ENCODE measurements at places on chromosomes 16 and 17.

- DNase-seq: peak; percentile 3
Measured at GRCh38 chr17:7862692-7863437, 5.1 kb downstream of the CYB5D1 start.

DNA sequence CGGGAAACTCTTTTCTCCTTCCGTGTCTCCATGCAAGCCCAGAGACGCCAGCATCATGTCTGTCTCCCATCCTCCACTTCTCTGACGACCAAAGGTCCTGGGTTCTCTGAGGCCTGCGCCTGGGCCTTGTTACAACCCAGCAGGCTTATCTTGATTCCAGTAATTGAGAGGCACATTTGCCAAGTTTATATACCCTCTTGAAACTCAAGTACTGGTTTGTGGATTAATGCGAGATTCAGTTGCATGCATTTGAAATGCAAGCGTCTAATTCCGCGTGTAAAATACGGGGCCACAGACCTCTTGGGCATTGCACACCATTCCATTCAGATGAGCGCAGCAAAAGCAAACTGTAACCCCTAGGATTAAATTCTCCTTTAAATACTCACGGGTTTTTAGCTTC is 28.7 kb upstream of the CRISPLD2 start:
- no peak for DNase-seq

DNA sequence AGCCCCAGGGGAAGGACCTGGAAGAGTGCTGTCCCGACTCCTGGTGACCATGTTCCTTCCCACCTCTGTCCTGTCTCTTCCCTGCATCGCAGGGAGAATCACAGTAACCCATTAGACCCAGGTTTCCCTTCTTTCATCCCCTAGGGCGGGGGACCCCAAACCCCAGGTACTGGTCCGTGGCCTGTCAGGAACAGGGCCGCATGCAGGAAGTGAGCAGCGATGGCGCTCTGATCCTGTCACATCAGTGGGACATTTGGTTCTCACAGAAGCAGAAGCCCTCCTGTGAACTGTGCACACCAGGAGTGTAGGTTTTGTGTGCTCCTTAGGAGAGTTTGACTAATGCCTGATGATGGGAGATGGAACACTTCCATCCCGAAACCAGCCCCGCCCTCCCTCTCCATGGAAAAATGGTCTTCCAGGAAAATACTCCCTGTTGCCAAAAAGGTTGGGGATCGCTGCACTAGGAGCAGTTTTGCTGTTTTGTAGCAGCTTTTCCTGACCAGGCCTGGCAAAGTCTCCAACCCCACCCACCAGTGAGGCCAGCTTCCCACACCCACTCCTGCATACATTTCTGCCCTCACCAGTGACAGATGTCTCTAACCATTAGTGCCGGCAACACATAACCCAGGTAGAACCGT is 10.5 kb downstream of the MNT start:
- DNase-seq: no peak

DNA sequence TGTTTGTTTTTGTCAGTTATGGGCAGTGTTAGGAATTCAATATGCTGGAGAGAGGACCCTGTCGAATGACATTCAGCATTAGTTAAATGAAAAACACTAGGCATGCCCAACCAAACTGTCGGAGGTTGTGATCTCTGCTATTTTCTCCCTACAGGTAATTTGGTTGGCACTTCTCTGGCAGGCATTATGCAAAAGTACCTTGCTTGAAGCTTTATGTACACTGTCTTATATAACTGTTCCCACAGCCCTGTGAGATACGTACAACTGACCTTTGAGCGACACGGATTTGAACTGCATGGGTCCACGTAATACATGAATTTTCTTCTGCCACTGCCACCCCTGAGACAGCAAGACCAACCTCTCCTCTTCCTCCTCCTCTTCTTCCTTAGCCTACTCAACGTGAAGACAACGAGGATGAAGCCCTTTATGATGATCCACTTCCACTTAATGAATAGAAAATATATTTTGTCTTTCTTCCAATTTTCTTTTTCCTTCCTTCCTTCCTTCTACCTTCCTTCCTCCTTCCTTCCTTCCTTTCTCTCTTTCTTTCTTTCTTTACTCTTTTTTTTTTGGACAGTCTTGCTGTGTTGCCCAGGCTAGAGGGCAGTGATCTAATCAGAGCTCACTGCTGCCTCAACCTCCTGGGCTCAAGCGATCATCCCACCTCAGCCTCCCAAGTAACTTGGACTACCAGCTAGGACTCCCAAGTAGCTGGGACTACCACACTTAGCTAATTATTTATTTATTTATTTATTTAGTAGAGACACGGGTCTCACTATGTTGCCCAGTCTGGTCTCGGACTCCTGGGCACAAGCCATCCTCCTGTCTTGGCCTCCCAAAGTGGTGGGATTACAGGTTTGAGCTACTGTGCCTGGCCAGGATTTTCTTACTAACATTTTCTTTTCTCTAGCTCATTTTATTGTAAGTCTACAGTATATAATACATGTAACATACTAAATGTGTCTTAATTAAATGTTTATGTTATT is 77.3 kb downstream of the WIPI1 start:
- no peak for DNase-seq

GRCh38 chr17:65496801-65497200 is 64.6 kb downstream of the AXIN2 start:
- DNase-seq: no peak

GRCh38 chr17:40996829-40997228 is 2.9 kb upstream of the KRTAP3-3 start:
- no peak for DNase-seq

GRCh38 chr17:36535669-36536081 is 888 bp downstream of the PIGW start:
- no peak for DNase-seq

GRCh38 chr17:11121341-11121985 is 119.5 kb upstream of the SHISA6 start:
- DNase-seq: no peak

DNA sequence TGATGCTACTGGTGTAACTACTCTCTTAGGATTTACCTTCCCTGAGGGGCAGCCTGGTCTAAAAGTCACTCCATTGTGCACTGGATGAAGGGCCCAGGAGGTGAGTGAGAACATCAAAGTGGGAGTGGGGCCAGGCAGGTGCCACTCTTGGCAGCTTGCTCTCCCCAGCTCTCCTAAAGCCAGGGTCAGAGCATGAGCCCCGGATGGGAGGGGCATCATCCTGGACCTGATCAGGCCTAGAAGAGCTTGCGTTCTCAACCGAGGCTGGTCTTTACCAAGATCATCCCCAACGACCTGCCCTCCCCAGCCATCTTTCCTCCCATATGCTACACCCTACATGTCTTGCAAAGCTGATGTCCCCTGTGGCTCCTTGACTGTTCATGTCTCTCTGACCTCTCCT is 87.1 kb downstream of the AIPL1 start:
- DNase-seq: no peak

DNA sequence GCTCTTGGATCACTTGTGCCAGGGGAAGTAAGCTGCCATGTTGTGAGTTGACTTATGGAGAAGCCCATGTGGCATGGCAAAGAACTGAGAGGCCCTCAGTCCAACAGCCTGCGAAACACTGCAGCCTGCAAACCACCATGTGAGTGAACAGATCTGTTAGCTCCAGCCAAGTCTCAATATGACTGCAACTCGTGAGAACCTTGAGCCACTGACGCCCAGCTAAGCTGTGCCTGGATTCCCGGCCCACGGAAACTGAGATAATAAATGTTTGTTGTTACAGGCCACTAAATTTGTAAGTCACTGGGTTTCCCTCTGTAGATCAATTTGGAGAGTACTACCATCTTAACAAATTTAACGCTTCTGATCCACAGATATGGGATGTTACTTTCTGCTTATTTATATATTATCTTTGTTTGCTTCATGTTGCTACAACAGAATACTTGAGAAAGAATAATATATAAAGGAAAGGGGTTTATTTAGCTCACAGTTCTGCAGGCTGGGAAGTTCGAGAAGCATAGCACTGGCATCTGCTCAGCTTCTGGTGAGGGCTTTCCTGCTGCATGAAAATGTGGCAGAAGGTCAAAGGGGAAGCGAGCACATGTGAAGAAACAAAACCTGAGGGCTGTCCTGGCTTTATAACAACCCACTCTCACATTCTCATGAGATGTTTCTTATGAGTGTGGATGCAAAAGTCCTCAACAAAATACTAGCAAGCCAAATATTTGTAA is 29.4 kb upstream of the ATP2A3 start:
- DNase-seq: no peak

GRCh38 chr16:23254338-23254737 is 47.8 kb upstream of the SCNN1B start:
- DNase-seq: no peak

- DNase-seq: no peak
Measured at GRCh38 chr16:57591870-57592485, 36.5 kb upstream of the ADGRG1 start.

DNA sequence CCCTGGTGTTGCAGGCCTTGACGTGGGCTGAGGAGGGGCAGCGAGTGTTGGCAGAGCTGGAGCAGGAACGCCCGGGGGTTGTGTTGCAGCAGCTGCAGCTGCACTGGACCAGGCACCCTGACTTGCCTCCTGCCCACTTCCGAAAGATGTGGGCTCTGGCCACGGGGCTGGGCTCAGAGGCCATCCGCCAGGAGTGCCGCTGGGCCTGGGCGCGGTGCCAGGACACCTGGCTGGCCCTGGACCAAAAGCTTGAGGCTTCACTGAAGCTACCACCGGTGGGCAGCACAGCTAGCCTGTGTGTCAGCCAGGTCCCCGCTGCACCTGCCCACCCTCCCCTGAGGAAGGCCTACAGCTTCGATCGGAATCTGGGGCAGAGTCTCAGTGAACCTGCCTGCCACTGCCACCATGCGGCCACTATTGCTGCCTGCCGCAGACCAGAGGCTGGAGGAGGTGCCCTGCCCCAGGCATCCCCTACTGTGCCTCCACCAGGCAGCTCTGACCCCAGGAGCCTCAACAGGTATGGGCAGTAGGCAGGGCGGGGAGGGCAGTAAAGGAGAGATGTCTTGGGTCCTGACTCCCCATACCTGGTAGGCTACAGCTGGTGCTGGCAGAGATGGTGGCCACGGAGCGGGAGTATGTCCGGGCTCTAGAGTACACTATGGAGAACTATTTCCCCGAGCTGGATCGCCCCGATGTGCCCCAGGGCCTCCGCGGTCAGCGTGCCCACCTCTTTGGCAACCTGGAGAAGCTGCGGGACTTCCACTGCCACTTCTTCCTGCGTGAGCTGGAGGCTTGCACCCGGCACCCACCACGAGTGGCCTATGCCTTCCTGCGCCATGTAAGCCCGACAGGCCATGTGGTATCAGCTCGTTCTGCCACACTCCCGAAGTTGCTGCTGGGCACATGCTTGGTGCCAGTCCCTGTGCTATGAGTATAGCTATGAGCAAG is 5.6 kb downstream of the PLEKHG4 start:
- DNase-seq: no peak

- no peak for DNase-seq
Measured at GRCh38 chr17:67990909-67991308, 5.4 kb downstream of the C17orf58 start.

- peak; percentile 49 for DNase-seq
Measured at GRCh38 chr17:4420692-4421131, 13.0 kb upstream of the SPNS3 start.

GRCh38 chr16:4677390-4677789 is 16.0 kb upstream of the NUDT16L1 start:
- DNase-seq: peak; percentile 42

- DNase-seq: no peak
Measured at GRCh38 chr16:84464116-84464515, 40.3 kb downstream of the MEAK7 start.

DNA sequence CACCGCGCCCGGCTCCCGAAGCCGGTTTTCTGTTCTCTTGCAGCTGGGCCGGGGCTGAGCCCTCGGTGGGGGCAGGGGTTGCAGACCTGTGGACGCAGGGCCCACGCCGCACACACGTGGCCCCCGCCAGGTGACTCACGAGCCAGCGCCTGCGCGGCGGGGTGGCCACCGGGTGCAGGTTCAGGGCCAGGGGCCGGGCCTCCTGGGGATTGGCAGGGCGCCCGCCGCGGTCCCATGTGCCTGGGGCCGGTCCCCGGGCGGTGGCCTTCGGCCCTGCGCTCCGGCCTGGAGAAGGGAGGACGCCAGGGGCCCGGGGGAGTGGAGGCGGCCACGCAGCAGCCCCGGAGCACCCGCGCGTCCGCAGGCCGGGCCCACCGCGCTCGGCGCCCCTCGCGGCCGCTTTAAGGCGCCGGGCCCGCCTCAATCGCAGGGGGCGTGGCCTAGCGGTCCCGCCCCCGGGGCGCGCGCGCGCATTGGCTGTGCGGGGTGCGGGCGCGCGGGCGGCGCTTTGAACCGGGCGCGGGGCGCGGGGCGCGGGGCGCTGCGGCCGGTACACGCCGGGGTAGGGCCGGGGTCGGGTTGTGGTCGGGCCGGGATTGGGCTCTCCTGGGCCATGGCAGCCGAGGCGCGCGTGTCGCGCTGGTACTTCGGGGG is at the start of gene SLC25A10:
Gene SLC25A10 (plus strand): TSS at position 471 of the 654 bp plus-strand sequence. CDS start 143 bp downstream, at position 614.
- peak; percentile 70 for DNase-seq

DNA sequence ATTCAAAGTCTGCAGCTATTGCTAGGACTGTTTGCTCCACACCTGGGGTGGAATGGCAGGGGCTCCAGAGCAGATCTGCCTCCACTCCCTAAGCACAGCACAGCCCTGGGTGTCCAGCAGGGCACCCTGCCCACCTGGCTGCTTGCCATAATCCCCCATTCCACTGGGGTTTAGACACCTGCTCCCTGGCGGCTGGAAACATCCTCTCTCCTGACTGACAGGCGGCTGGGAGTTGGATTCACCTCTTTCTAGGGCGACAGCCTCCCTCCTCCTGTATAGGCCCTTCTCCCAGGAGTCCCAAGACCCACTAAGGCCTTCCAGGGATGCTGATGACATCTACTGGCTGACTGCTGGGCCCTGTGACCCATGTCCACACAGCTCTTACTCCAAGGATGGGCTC is 18.0 kb downstream of the HDAC5 start:
- DNase-seq: no peak

DNA sequence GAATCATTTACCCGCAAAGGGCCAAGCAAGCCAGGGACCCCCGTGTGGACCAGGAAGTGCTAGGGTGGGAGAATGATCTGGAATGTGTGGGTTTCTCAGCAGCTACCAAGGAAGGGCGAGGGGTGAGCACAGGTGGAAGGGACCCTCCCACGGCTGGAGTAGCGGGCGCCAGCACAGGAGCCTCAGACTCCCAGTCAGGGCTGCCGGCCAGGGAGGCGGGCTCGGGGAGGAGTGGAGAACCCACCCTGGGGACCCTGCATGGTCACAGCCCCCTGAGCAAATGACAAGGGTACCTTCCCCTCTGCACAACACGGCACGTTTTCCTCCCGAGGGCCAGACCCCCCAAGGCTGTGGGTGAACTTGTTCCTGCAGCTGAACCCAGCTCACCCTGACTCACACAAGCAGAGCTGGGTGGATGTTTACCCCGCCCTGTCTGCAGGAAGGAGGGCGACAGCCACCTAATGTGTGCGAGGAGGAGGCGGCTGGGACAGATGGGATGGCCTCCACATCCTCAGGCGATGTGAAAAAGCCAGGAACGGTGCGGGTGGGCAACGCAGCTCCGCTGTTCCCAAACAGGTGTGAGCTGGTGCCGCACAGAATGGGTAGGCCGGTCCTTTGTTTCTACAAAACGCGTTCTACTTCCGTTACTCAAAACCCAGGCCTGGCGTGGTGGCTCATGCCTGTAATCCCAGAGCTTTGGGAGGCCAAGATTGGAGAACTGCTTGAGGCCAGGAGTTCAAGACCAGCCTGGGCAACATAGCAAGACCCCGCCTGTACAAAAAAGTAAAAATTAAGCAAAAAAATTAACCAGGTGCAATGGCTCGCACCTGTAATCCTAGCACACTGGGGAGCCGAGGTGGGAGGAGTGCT is 6.2 kb downstream of the ECI1 start:
- DNase-seq: no peak
